ENCODE measurements at places on chromosomes 13 and 19. TPM values are rescaled to one million over a fixed set of nuclear protein-coding genes. Genes with fewer than 3 reads are reported as not detected.

Gene SLC7A10
- not detected for total RNA-seq

Gene PDE4C
- 0.78 TPM for total RNA-seq

Gene ZNF20
- 2.5 TPM for total RNA-seq

Gene RXFP2
- not detected for total RNA-seq

Data from epithelial cell of alveolus of lung (primary cell).